ENCODE measurements at places on chromosomes 5 and 9. TPM values are rescaled to one million over a fixed set of nuclear protein-coding genes. Genes with fewer than 3 reads are reported as not detected.

The RALGDS gene
- total RNA-seq: 138 TPM

The SPATA31D4 gene
- total RNA-seq: not detected

The PARP8 gene
- 62.5 TPM for total RNA-seq

The PFN3 gene
- total RNA-seq: not detected

The LCN1 gene
- total RNA-seq: not detected

The PLK2 gene
- total RNA-seq: 4.0 TPM

DNA sequence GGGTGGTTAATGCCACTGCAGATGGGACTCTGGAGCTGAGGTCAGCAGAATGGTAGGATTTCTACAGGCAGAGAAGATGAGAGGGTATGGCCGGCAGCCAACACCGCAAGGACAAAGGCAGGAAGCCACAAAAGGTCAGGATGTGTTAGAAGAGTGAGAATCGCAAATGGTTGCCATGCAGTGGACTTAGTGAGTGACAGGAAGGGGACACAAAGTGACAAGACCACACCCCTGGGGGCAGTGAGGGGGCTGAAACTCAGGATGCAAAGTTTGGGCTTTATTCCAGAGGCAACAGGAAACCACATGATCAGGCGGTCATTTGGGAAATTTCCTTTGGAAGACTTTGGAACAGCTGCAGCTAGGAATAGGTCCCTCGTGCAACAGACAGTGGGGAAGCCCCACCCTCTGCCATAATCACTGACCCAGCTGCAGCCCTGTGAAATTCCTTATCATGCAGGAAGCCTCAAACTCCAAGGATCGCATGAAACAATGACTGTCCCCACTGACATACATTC lies 14.2 kb upstream of the CCDC180 start:
- H3K36me3 ChIP-seq: peaks cover 23% of the 10 kb centered on the region
- no peak overlapping the region for H3K4me3 ChIP-seq
- H3K4me1 ChIP-seq: peaks cover 7% of the 10 kb centered on the region
- no peaks in the 10 kb centered on the region for H3K27me3 ChIP-seq
- H3K27ac ChIP-seq: no peak overlapping the region

- no peaks in the 10 kb centered on the region for H3K27me3 ChIP-seq
- H3K27ac ChIP-seq: no peak within 1 kb of the TSS
- DNase-seq: no peak
- no peak within 1 kb of the TSS for H3K4me3 ChIP-seq
- no peaks in the 10 kb centered on the region for H3K36me3 ChIP-seq
- peaks cover 3% of the 10 kb centered on the region for H3K4me1 ChIP-seq
These were observed at the start of gene KLHL3 for GRCh38 chr5:137735555-137736284. Gene KLHL3, minus strand, starts transcription at chr5:137736089. Its CDS starts 443 bp downstream, at chr5:137735646.

- no peaks in the 10 kb centered on the region for H3K27me3 ChIP-seq
- DNase-seq: no peak
- H3K36me3 ChIP-seq: no peaks in the 10 kb centered on the region
- H3K4me1 ChIP-seq: no peaks in the 10 kb centered on the region
These were observed 593.2 kb downstream of the ELAVL2 start for GRCh38 chr9:23232831-23233230.

DNA sequence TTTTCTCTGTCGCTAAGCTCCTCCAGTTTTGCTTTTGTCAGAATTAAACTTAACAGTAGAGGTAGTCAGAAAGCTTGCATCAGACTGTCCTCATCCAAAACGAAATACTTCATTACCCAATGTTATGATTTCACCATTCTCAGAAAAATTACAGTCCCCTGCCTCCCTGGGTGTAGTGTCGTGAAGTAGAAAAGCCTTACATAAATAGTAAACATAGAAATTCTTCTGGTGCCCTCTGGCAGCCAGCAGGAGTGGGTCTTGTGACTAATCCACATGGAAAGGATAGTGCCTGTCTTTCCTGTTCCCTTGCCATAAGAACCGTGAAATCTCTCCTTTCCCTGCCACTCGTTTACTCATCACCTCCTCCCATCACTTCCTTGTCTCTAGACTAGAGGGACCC lies 230.6 kb downstream of the GNA14 start:
- H3K27ac ChIP-seq: no peak overlapping the region
- DNase-seq: no peak
- H3K27me3 ChIP-seq: no peaks in the 10 kb centered on the region
- no peaks in the 10 kb centered on the region for H3K4me1 ChIP-seq
- no peaks in the 10 kb centered on the region for H3K36me3 ChIP-seq

DNA sequence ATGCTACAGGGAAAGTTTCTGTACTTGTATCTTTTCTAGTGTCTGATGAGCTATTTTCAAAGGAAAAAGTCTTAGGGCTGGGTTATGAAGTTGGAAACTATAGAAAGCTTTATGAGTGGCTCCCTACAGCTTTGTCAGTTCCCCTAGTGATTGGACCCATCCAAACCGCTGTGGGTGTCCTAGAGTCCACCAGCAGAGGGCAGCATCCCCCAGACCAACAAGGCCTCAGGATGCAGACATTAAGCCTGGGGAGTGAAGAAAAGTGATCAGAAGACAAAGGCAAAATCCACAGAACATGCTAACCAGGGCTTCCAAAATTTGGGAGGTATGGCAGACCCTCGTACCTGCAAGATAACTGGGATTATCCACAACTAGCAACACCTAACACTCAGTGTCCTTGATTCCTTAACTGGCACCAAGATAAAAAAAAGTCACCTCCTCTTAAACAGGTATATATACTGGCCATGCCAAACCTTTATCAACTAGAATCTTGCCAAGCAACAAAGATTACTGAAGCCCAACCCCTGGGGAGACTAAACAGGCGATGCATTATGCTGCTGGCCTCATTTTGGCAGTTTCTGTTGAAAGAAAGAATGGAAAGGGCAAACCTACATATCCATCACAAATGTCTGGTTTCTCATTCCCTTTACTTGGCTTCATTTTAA lies 110.4 kb upstream of the NR5A1 start:
- no peaks in the 10 kb centered on the region for H3K36me3 ChIP-seq
- peaks cover 31% of the 10 kb centered on the region for H3K4me1 ChIP-seq
- peak; percentile 81 for DNase-seq

DNA sequence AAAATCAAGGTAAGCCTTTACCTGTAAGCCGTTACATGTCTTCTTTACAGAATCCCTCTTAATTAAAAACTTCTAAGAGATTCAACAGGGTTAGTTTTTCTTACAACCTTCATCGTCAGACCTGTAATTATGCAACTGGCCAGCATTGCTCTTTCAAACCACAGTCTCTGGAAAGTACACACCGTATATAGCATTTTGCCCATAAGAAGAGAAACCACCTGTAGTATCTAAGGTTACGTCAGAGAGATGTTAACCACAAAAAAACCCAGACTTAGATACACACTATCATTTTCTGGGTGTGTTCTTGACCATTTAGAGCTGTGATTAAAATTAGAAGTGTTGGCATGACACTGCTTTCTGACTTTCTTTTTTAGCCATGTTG lies 140.0 kb downstream of the MUSK start:
- H3K4me3 ChIP-seq: no peak overlapping the region
- no peak overlapping the region for H3K27ac ChIP-seq
- H3K36me3 ChIP-seq: no peaks in the 10 kb centered on the region
- no peak for DNase-seq
- no peaks in the 10 kb centered on the region for H3K27me3 ChIP-seq
- H3K4me1 ChIP-seq: peaks cover 3% of the 10 kb centered on the region

DNA sequence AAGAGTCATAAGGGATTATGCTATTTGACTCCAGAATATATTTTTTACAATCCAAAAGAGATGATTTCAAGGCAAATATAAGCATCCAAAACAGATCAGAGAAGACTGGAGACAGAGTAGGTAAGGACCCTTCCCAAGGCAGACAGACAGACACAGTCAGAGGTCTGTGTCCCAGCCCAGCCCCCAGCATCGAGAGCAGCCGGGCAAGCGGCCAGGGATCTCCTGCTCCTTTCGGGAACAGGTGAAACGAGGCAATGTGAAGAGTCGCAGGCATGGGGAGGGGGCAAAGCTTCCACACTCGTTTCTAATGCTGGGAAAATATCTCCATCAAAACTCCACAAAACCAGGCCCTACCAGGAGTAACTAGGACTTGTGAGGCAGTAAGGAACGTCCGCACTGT lies 5.8 kb downstream of the PAEP start:
- H3K27ac ChIP-seq: no peak overlapping the region
- H3K4me3 ChIP-seq: no peak overlapping the region
- H3K27me3 ChIP-seq: peaks cover 13% of the 10 kb centered on the region
- no peaks in the 10 kb centered on the region for H3K4me1 ChIP-seq

- no peaks in the 10 kb centered on the region for H3K36me3 ChIP-seq
- no peaks in the 10 kb centered on the region for H3K27me3 ChIP-seq
- H3K4me1 ChIP-seq: peaks cover 57% of the 10 kb centered on the region
- peak overlapping the region; percentile 92 for H3K4me3 ChIP-seq
- peak overlapping the region; percentile 99 for H3K27ac ChIP-seq
These were observed 437 bp upstream of the TRIM41 start for GRCh38 chr5:181222630-181223057.

DNA sequence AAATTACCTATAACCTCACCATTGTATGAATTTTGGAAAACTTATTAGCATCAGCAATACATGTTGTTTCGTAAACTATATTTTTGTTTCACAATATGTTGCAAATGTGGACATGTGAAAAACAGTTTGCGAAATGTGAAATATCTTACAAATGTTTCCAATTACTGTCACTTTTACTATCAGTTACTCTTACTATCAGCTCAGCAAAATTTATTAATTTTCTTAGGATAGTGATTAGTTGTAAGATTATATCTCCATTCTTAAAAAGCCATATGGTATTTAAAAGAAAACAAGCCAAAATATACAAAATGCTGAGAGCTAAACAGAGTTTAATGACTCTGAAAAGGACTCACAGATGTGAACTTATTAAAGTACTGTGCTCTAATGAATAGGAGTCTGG lies 111.9 kb upstream of the LPAR1 start:
- DNase-seq: no peak
- no peaks in the 10 kb centered on the region for H3K4me1 ChIP-seq
- peaks cover 6% of the 10 kb centered on the region for H3K27me3 ChIP-seq
- no peak overlapping the region for H3K4me3 ChIP-seq
- H3K36me3 ChIP-seq: no peaks in the 10 kb centered on the region

GRCh38 chr9:111527347-111527746 lies 2.4 kb downstream of the ZNF483 start:
- peaks cover 14% of the 10 kb centered on the region for H3K27me3 ChIP-seq
- no peak overlapping the region for H3K27ac ChIP-seq
- H3K4me3 ChIP-seq: no peak overlapping the region
- H3K4me1 ChIP-seq: peaks cover 28% of the 10 kb centered on the region
- peaks cover 17% of the 10 kb centered on the region for H3K36me3 ChIP-seq

DNA sequence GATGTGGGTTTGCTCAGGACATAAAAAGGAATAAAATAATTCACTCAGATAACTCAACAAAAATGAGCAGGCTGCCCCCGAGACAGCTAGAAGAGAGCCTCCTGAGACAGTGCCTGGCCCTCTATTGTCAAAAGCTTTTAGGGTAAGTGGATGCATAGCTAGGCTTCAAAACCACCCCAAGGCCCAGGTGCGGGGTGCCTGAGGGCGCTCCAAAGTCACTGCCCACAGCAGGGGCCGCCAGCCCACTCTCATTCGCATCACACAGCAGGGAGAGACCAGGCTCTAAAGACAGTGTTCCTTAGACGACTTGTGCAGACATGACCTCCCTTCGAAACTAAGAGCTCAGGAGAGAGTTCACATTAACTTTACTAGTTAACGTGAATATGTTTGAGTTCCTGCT lies 271.5 kb downstream of the FSTL4 start:
- no peak overlapping the region for H3K4me3 ChIP-seq
- DNase-seq: no peak
- peaks cover 7% of the 10 kb centered on the region for H3K27me3 ChIP-seq
- H3K27ac ChIP-seq: no peak overlapping the region
- H3K4me1 ChIP-seq: no peaks in the 10 kb centered on the region
- no peaks in the 10 kb centered on the region for H3K36me3 ChIP-seq

DNA sequence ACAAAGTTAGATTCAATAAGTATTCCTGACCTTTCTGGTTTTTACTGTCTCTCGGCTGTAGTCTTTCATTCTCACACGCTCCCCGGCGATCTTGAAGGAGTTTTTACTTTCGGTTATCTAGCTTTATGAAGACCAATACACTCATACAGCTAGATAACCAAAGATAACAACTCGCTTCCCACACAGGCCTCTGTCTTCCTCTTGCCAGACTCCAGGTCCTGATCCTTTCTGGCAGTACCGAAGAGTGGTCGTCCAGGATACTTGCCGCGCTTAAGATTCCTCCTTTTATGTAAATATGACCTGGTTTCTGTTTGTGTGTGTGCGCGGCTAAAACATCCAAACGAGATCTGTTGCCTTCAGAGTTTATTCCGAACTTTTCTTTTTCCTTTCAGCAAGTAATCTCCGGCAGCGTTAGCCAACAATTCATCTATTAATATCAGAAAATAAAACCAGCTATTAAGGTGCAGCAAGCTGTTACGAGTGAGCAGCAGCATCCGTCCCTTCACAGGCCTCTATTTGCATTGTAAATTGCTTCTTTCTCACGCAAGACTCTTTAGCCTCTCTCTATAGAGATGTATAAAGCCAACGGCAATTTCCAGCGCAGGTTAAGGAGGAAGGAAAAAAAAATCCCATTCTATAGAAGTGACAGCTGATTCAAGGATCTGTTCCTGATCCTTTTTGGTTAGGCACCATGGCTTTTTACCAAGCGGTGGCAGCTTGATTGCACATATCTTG lies 216.1 kb downstream of the MEF2C start:
- peak overlapping the region; percentile 88 for H3K4me3 ChIP-seq
- DNase-seq: no peak
- H3K27me3 ChIP-seq: peaks cover 56% of the 10 kb centered on the region
- peaks cover 12% of the 10 kb centered on the region for H3K36me3 ChIP-seq
- no peak overlapping the region for H3K27ac ChIP-seq
- peaks cover 24% of the 10 kb centered on the region for H3K4me1 ChIP-seq

- no peaks in the 10 kb centered on the region for H3K4me1 ChIP-seq
- no peak overlapping the region for H3K27ac ChIP-seq
- H3K36me3 ChIP-seq: no peaks in the 10 kb centered on the region
- no peak for DNase-seq
- H3K27me3 ChIP-seq: no peaks in the 10 kb centered on the region
These were observed 1459.3 kb upstream of the ACO1 start for GRCh38 chr9:30925126-30925525.

- no peaks in the 10 kb centered on the region for H3K27me3 ChIP-seq
- no peak for DNase-seq
- H3K27ac ChIP-seq: peak overlapping the region; percentile 31
These were observed 25.2 kb downstream of the SKP2 start for GRCh38 chr5:36177154-36177553.

DNA sequence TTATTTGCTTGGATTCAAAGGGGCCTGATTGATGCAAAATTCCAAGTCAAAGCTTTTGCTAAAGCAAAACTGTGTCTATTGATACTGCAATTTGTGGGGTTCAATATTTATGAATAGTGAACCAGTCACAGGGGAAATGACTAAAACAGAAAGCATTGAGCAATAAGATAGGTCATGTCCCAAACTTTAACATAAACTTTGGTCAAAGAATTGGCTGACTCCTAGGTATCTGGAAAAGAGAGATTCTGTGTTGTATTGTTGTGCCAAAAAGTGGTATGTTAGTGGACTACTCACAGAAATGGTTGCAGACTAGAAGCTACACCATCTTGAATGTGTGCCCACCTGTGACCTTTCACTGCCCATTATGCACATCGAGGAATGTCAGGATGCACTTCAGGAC lies 585.5 kb upstream of the RGMB start:
- no peak for DNase-seq
- H3K4me1 ChIP-seq: no peaks in the 10 kb centered on the region
- no peaks in the 10 kb centered on the region for H3K36me3 ChIP-seq
- H3K27me3 ChIP-seq: no peaks in the 10 kb centered on the region

GRCh38 chr5:54095969-54096368 lies 214.4 kb downstream of the ARL15 start:
- no peaks in the 10 kb centered on the region for H3K36me3 ChIP-seq
- H3K27me3 ChIP-seq: no peaks in the 10 kb centered on the region
- DNase-seq: no peak
- no peak overlapping the region for H3K4me3 ChIP-seq

- H3K4me3 ChIP-seq: no peak overlapping the region
- peaks cover 8% of the 10 kb centered on the region for H3K4me1 ChIP-seq
- no peaks in the 10 kb centered on the region for H3K36me3 ChIP-seq
- peaks cover 28% of the 10 kb centered on the region for H3K27me3 ChIP-seq
These were observed 5.1 kb downstream of the NFIB start for GRCh38 chr9:14308853-14309145.

Data from natural killer cell treated with Interleukin-12 subunit alpha and Interleukin-12 subunit beta and Interleukin-15 and Interleukin-18, amount 100 ng/mL, for 72 hours (primary cell).